ENCODE measurements at places on chromosomes 2 and 18. TPM values are rescaled to one million over a fixed set of nuclear protein-coding genes. Genes with fewer than 3 reads are reported as not detected.

The SLC4A5 gene
- polyA plus RNA-seq = 40.3 TPM

The POTEI gene
- polyA plus RNA-seq = 11.3 TPM

The NAT8 gene
- 6.0 TPM for polyA plus RNA-seq

The COMMD1 gene
- 85.2 TPM for polyA plus RNA-seq

The TPRKB gene
- 72.2 TPM for polyA plus RNA-seq

The SLC40A1 gene
- 64.0 TPM for polyA plus RNA-seq

The ELOA2 gene
- 8.0 TPM for polyA plus RNA-seq

The COPS7B gene
- 84.8 TPM for polyA plus RNA-seq

The NEU2 gene
- polyA plus RNA-seq = not detected

The MARCHF4 gene
- 0.09 TPM for polyA plus RNA-seq

The SP5 gene
- polyA plus RNA-seq = 1.4 TPM

The RUFY4 gene
- 0.17 TPM for polyA plus RNA-seq
